CD4-positive, alpha-beta memory T cell (primary cell): ENCODE measurements at places on chromosomes 12 and 14. TPM values are rescaled to one million over a fixed set of nuclear protein-coding genes. Genes with fewer than 3 reads are reported as not detected.
A peak's percentile ranks its signal among the peaks of the same experiment; 100 is the strongest.

SIX1 gene
- not detected for total RNA-seq

CCDC38 gene
- 1.0 TPM for total RNA-seq

DNA sequence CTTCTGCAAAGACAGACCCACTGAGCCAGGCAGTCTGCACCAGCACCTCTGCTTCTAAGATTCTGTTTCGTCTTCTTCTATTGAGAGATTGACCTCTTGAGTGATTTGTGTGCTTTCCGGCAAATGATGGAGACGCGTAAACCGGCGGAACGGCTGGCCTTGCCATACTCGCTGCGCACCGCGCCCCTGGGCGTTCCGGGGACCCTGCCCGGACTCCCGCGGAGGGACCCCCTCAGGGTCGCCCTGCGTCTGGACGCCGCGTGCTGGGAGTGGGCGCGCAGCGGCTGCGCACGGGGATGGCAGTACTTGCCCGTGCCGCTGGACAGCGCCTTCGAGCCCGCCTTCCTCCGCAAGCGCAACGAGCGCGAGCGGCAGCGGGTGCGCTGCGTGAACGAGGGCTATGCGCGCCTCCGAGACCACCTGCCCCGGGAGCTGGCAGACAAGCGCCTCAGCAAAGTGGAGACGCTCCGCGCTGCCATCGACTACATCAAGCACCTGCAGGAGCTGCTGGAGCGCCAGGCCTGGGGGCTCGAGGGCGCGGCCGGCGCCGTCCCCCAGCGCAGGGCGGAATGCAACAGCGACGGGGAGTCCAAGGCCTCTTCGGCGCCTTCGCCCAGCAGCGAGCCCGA lies 703 bp downstream of the ASCL4 start:
- DNase-seq: no peak

LPAR5 gene
- total RNA-seq: 11.1 TPM

- no peak for DNase-seq
These were observed 16.7 kb upstream of the ERC1 start for GRCh38 chr12:974271-974862.

DNA sequence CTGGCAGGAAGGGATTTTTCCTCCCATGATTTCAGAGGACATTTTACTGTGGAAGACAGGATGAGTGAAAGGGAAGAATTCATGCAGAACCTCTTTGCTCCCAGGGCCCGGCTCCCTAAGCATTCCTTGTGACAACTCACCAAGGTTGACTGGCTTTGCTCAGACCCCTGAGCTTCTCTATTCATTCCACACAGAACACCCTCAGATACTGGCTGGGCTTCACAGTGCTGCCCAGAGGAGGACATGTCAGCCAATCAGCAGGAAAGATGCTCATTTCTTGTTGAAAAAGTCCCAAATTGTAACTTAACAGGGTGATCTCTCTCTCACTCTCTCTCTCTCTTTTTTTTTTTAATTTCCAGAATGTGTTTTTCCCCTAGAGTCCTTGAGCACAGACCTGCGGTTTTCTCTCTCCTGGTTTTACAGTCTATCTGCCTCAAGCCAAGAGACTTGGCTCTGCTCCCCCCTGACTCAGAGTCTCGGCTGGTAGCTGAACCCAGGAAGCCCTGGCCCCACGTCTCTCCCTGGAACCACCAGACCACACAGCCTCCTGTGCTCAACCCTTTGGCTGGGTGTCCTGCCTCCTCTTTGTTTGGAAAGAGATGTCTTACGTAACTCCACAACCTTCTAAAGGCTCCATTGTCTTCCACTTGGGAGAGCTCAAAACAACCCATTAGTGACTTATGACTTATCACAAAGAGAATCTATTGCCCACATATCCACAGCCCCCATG lies 43.9 kb downstream of the SSPN start:
- DNase-seq: no peak

ERGIC2 gene
- 82.9 TPM for total RNA-seq

DNA sequence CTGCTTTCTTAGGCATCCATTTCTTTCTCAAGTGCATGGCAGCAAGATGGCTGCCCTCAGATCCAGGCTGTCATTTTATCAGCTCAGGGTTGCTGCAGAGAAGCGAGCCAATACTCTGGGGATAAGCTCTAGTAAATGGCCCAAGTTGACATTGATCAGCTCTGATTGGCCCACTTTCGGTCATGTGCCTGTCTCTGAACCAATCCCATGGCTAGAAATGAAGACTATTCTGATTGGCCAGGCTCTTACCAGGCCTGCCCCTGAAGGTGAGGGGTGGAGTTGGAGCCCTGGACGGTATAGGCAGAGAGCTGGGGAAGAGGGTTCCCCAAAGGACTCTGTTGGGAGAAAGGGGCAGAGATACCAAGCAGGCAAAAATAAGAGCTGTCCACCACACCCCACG lies 41.4 kb downstream of the MYO1H start:
- no peak for DNase-seq

DNA sequence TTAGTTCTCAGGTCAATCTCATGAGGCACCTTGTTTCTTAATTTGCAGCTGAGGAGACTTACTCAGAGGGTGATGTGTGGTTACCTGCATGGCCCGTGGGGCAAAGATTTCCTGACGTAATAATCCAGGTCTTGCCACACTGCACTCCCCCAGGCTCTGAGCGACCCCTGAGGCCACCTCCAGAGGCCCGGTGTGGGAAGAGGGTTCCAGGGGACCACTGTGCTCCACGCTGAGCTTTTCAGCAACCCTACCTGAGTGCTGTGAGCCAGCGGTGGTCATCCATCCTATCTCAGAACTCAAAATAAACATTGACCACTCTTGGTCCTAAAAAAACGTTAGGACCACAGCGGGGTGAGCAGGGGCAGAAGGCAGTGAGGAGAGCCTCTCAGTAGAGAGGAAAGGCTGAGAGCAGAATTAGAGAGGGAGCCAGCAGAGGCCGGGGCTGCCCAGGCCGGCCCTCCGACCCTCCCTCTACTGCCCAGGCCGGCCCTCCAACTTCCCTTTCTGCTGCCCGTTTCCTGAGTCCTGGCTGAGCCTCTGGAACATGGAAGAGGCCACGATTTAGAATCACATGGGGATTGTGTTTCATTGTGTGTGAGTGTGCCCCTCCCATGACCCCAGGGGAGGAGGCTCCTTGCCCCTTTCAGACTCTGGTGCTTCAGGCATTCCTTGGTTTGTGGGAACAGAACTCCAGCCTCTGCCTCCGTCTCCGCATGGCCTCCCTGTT lies 188.2 kb upstream of the DIO3 start:
- DNase-seq: no peak

GRIN2B gene
- total RNA-seq: not detected

PMCH gene
- total RNA-seq: not detected

DNA sequence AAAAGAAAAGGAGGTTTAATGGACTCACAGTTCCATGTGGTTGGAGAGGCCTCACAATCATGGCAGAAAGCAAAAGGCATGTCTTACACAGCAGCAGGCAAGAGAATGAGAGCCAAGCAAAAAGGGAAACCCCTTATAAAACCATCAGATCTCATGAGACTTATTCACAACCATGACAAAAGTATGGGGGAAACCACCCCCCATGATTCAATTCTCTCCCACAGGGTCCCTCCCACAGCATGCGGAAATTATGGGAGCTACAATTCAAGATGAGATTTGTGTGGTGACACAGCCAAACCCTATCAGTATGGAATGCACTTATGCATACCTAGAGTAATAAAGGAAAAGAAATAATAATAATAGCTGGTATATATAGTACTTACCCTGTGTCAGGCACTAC lies 4.5 kb upstream of the GLIPR1 start:
- no peak for DNase-seq

DNA sequence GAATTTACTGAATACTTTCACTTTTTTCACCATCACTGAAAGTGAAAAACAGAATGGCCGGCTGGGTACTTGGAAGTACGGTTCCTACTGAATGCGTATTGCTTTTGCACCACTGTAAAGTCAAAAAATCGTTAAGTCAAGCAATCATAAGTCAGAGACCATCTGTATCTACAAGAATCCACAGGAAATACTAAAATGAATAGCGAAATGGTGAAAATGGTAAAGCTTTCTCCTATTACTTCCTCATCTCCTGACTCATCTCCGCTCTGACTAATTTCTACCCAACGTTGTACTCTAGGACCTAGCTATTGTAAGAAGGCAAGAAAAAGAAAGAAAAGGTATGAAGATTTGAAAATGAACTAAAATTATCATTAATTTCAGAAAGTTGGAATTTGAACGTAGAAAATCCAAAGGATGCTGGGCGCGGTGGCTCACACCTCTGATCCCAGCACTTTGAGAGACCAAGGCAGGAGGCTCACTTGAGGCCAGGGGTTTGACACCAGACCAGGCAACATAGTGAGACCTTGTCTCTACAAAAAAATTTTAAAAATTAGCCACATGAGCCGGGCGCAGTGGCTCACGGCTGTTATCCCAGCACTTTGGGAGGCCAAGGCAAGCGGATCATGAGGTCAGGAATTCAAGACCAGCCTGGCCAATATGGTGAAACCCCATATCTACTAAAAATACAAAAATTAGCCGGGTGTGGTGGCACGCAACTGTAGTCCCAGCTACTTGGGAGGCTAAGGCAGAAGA lies 5.3 kb upstream of the CDCA4 start:
- DNase-seq: no peak

DNA sequence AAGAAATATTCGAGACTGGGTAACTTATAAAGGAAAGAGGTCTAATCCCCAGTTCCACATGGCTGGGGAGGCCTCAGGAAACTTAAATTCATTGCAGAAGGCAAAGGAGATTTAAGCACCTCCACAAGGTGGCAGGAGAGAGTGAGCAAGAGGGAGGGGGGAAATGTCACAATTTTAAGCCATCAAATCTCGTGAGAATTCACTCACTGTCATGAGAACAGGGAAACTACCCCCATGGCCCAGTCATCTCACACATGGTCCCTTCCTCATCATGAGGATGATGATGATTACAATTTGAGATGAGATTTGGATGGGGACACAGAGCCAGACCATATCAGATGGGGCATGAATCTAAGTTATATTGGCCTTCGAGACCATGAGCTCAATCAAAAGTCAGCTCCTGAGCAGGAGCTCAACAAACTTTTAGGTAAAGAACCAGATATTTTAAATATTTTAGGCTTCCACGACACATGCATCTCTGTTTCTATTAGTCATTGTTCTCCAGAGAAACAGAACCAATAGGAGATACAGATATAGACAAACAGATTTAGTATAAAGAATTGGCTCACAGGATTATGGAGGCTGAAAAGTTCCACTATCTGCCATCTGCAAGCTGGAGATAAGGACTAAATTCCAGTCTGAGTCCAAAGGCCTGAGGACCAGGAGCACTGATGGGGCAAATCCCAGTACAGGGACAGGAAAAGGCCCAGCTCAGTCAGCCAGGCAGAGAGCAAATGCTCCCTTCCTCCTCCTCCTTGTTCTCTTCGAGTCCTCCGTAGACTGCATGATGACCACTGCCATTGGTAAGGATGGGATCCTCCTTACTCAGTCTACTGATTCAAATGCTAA lies 24.9 kb downstream of the DGLUCY start:
- DNase-seq: peak; percentile 48

- no peak for DNase-seq
These were observed 39.0 kb upstream of the G2E3 start for GRCh38 chr14:30519961-30520360.

DNA sequence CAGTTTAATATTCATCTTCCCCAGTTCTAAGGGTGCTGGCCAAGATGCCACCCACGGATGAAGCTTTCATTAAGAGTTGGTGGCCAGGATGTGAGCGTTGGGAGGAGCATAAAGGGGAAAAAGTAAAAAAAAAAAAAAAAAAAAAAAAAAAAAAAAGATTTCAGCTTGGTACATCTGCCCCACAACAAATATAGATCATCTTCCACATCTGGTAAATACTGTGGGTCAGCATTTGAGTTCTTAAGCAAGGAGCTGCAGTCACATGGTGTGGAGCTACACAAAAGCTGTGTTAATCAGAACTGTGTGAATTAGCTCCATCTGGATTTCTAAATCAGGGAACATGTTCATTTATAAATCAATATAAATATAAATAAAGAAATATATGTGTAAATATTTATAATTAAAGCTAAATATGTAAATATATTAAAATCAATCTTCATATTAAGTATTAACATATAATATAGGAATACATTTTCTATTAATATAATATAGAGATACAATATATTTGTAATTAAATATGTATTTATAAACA lies 262.3 kb downstream of the NUAK1 start:
- no peak for DNase-seq

TSPAN9 gene
- total RNA-seq: 0.67 TPM

OTOGL gene
- total RNA-seq: not detected

TMEM121 gene
- total RNA-seq: 6.3 TPM

- DNase-seq: no peak
These were observed 554 bp upstream of the TSPAN31 start for GRCh38 chr12:57744194-57744776.

CLEC2A gene
- not detected for total RNA-seq

GRCh38 chr14:91519239-91520036 lies 9.3 kb upstream of the PPP4R3A start:
- no peak for DNase-seq

GDF3 gene
- not detected for total RNA-seq

VSIG10 gene
- 4.8 TPM for total RNA-seq

GRCh38 chr12:79183003-79183402 lies 318.4 kb downstream of the SYT1 start:
- DNase-seq: no peak

DNA sequence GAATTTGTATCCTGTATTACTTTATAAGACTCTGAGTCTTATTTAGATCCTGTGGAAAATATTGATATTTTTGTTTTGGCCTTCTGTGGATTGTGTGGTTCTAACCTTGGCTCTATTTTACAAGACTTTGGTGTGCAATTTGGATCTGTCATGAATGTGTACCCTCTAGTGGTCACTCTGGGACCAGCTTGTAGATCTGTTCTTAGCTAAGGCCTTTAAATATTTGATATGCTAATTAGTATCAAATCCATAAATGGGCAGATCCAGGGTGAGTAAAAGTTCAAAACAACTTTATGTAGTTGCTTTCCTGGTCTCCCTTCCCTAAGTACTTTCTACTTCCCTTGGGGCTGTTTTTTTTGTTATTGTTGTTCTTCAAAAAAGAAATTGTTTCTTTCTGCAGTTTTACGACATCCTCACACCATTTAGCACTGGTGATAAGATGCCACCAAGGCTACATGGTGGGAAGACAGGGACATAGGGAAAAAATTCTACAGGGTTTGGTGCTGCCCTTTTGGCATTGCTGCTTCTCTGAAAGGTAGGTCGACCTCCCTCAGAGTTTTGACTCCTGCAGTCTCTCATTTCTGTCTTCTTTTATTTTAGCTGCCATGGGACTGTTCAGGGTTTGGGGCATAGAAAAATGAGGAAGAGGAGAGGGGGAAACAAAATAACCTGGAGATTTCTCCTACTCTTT lies 238.5 kb downstream of the GPHN start:
- DNase-seq: no peak

DNA sequence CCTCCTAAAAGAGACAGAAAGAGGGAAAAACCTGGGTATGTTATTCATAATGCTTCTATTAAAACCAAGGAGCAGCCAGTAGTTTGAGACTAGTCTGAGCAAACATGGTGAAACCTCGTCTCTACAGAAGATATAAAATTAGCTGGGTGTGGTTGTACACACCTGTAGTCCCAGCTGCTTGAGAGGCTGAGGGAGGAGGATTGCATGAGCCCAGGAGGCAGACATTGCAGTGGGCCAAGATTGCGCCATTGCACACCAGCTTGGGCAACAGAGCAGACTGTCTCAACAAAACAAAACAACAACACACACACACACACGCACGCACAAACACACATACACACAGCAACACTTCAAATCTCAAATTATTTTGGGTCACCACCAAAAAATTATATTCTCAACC lies 27.8 kb downstream of the HECTD4 start:
- DNase-seq: no peak

- no peak for DNase-seq
These were observed 8.3 kb downstream of the MVK start for GRCh38 chr12:109581856-109582255.
